ENCODE measurements at places on chromosomes 16 and 17.

DNA sequence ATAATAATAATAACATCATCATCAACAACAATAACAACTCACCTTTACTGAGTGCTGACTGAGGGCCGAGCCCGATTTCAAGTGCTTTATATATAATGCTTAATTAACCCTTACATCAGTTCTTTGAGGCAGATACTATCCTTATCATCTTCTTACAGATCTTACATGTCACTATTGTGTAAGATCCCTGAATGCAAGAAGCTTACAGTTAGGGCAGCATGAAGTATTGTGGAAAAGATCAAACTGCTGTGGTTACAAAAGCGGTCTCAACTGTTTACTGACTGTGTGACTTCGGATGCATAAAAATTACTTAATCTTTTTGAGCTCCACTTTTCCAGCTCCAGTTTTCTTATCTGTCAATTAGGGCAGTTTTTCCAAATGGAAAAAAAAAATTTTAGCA, 3.3 kb downstream of the VAT1 start:
- DNase-seq, result no peak

DNA sequence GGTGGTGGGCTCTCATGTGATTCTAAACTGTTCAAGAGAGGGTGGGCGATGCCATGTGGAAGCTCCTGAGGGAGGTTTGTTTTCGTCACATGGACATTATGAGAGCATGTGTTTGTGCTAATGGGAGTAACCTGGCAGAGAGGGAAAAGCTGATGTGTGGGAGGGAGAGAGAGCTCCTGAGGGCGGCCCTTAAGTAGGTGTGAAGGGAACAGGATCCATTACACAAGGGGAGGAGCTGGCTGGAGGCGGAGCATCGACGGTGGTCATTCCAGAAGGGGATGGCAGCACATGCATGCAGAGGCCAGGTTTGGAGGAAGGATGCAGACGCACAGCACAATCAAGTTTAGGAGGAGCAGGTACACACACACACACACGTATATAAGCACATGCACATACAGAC, 197.5 kb downstream of the RPTOR start:
- DNase-seq, result no peak

DNA sequence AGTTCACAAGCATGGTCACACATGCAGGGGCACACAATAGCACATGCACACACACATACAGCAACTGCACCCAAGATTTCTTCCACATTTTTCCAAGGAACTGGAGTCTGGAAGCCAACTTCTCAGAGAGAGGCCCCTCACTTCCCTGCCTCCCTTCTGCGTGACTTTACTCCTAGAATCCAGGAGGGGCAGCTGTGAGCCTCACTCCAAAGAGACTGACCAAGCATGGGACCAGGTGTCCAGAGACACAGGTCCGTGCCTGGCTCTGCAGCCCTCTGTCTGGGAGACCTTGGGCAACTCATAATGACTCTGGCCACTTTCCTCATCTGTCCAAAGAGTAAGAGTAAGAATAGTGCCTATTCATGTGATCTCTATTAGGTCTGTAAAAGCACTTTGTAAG, 104.7 kb upstream of the TMEM132E start:
- DNase-seq, result no peak

GRCh38 chr17:57145347-57145746, 60.3 kb downstream of the AKAP1 start:
- DNase-seq, result no peak

DNA sequence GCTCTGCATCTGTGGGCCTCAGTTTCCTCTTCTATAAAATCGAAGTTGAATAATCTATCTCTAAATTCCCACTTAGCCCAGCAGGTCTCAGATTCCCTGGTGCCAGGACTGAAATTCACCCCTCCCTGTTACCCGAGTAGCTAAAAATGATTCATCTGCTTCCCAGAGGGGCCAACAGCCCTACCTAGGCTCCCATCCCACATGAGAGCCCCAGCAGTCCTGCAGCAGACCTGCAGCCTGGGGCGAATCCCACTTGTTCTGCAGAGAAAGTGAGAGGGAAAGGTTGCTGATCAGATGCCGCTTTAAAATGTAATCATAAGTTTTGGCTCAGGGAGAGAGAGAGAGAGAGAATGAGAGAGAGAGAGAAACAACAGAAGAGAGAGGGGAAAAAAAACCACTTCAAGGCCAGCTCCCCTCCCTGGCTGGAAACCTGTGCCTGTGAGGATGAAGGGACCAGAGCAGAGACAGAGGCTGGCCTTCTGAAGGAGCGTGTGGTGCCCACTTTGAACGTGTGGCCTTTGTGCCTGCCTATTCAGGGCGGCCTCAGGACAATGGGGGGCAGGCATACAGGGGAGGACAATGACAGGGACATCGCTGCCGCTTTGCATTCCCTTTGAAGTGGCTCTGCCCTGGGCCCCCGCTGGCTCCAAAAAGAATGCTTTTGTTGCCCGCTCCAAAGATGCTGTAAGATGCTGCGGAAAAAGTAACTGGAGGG, 85.2 kb upstream of the NKD1 start:
- no peak for DNase-seq

GRCh38 chr16:81618661-81619060, 160.4 kb upstream of the PLCG2 start:
- no peak for DNase-seq

- no peak for DNase-seq
Measured at GRCh38 chr16:84986102-84986501, 25.2 kb downstream of the ZDHHC7 start.

DNA sequence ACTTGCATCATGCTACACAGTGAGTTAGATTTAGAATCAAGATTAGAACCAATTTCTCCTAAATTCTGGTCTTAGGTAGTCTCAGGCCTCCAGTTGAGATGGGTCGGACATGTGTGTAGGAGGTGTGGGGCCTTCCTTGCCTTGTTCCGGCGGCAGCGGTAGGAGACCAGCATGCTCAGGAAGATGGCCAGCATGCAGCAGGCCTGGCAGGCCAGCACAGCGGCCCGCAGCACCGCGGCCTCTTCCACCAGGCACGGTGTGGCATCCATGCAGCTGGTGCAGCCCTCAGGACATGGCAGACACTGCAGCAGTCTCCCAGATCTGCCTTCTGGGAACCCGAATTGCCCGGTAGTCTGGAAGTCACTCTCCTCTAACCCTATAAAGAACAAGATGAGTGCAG, 6.9 kb downstream of the GPR179 start:
- DNase-seq, result no peak

- no peak for DNase-seq
Measured at GRCh38 chr17:73090396-73091202, 1.9 kb downstream of the SLC39A11 start.

DNA sequence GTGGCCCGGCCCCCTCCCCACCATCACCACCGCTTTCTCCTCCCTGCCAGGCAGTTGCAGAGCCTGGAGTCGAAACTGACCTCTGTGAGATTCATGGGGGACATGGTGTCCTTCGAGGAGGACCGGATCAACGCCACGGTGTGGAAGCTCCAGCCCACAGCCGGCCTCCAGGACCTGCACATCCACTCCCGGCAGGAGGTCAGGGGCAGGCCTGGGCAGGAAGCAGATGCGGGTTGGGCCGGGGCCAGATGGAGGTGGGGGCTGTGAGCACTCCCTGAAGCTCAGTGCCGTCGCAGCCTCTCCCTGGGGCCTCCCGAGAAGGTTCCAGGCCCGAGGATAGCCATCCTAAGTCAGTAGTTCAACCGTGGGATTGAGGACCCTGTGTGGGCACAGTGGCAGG, 14.2 kb upstream of the ADGRG3 start:
- no peak for DNase-seq

Data from NCI-H187 treated with DMSO at 0.1 percent for 48 hours (cell line).